ENCODE measurements at places on chromosomes 5 and 9. TPM values are rescaled to one million over a fixed set of nuclear protein-coding genes. Genes with fewer than 3 reads are reported as not detected.

The DMRT3 gene
- not detected for polyA plus RNA-seq

The SPZ1 gene
- not detected for polyA plus RNA-seq

The CBY3 gene
- not detected for polyA plus RNA-seq

The OR1B1 gene
- polyA plus RNA-seq, result not detected

The IFNE gene
- polyA plus RNA-seq, result not detected

The LEAP2 gene
- 2.3 TPM for polyA plus RNA-seq

The CYLC2 gene
- not detected for polyA plus RNA-seq

The TAF1L gene
- polyA plus RNA-seq, result 0.01 TPM

The ACER2 gene
- polyA plus RNA-seq, result 3.4 TPM

The STC2 gene
- 31.7 TPM for polyA plus RNA-seq

The CREBRF gene
- 2.0 TPM for polyA plus RNA-seq

The CNTLN gene
- polyA plus RNA-seq, result 0.08 TPM

The FOXI1 gene
- not detected for polyA plus RNA-seq

The AP3S1 gene
- polyA plus RNA-seq, result 86.1 TPM

The SLC6A19 gene
- polyA plus RNA-seq, result 1.1 TPM

The FUBP3 gene
- polyA plus RNA-seq, result 68.9 TPM

The BAAT gene
- polyA plus RNA-seq, result 0.88 TPM

The PNPLA7 gene
- polyA plus RNA-seq, result 0.78 TPM

The AJM1 gene
- polyA plus RNA-seq, result 3.7 TPM

The SOWAHA gene
- not detected for polyA plus RNA-seq

The EPB41L4B gene
- polyA plus RNA-seq, result 0.21 TPM

The OR1J4 gene
- not detected for polyA plus RNA-seq

The ARL14EPL gene
- not detected for polyA plus RNA-seq

The FBLL1 gene
- not detected for polyA plus RNA-seq

The CARTPT gene
- not detected for polyA plus RNA-seq

The DNAJA1 gene
- polyA plus RNA-seq, result 171 TPM

The CNTRL gene
- polyA plus RNA-seq, result 19.1 TPM
